ENCODE measurements at places on chromosomes 12 and 14.

- no peak for DNase-seq
These were observed 52.0 kb downstream of the PEX5 start for GRCh38 chr12:7241404-7242005.

GRCh38 chr12:53453953-53454640, 2.2 kb downstream of the PCBP2 start:
- DNase-seq, result no peak

DNA sequence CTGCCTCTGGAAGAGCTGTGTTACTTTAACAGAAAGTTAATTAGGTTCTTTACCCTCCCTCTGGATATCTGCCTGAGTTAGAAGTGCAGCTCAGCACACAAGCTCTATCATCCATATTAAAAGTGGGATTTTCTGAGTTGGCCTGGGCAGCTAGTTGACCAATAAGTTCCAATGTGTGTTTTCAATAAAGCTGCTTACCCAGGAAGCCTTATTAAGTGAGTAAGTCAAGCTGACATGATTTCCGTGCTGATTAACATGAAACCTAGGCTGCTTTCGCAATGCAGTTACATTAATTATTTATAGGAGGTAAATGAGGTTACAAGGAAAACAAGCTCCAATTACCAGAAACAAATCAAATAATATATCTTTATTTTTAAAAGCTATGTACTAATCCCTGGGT, 4.8 kb downstream of the NEUROD4 start:
- no peak for DNase-seq

- no peak for DNase-seq
These were observed 19.3 kb upstream of the ETV6 start for GRCh38 chr12:11630046-11630706.

DNA sequence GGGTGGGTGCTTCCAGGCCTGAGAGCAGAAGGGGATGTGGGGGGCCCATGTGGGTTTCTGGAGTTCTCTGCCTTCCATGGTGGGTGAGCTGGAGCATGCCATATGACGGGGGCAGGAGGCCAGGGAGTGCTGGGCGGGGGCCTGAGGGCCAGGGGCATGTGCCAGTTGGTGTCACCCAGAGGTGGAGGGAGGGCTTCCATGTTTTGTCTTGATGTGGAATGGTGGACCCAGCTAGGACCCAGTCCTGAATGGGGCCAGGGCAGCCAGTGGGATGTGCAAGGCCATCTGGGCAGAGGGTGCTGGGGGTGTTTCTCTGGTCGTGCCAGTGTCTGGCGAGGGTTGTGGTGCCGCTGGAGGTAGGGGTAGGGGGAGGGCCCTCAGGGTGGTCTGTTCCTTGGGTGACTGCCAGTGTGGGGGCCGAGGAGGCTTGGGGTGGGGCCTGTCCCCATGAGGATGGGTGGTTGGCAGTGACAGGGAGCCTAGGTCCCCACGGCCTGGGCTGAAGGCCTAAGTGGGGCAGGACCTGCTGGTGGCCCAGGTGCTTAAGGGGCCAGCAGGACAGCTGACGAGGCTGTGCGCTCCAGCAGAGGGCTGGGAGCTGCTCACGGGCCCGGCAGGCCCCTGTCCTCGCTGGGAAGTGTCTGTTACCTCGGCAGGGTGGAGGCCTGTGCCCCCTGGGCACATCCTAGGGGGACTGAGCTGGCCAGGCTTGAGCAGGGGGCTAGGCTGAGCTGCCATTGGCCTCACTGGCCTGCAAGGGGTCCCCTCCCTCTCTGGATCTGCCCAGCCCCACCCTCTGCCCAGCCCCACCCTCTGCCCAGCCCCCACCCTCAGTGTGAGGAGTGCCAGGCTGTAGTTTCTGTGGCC, 26.8 kb downstream of the CEP170B start:
- no peak for DNase-seq

- no peak for DNase-seq
These were observed 940.2 kb downstream of the GALC start for GRCh38 chr14:87052646-87053225.

DNA sequence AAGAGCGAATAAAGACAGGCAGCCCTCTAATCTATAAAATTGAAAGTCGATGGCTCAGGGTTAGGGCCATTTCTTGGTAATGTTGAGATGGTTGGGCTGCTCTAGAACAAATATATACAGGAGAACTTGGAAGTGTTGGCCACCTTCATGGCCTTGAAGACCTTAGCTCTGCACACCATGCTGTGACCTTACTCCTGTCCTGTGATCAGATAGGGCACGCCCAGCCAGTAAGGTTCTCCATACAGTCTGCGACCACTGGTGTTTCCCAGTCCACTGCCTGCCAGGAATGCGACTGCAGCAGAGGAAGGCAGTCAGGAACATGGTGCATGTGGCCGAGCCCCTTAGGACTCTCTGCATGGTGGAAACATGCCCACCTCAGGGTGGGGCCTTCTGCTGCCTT, 73.2 kb upstream of the PSMA6 start:
- DNase-seq, result no peak

GRCh38 chr14:81273961-81274575, 53.3 kb upstream of the GTF2A1 start:
- no peak for DNase-seq

DNA sequence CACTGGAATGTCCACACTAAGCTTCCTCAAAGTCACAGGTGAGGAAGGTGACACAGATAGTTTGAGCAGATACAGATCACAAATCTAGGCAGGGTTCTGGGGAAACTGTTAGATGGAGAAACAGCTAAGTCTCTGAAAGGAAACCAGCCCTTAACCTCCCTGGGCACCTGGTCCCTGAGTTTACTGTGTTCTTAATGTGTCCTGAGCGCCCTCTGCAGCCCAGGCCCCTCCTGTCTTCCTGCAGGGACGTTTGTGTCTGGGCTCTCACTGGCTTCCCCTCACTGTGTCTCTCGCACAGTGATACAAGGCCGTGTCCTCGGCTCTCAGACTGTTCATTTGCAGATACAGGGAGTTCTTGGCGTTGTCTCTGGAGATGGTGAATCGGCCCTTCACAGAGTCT, 684.3 kb downstream of the TMEM121 start:
- DNase-seq, result no peak

GRCh38 chr14:54854181-54854580, 48.4 kb downstream of the GCH1 start:
- DNase-seq, result no peak
